GM19239 (cell line): ENCODE measurements at places on chromosomes 7 and 10.

DNA sequence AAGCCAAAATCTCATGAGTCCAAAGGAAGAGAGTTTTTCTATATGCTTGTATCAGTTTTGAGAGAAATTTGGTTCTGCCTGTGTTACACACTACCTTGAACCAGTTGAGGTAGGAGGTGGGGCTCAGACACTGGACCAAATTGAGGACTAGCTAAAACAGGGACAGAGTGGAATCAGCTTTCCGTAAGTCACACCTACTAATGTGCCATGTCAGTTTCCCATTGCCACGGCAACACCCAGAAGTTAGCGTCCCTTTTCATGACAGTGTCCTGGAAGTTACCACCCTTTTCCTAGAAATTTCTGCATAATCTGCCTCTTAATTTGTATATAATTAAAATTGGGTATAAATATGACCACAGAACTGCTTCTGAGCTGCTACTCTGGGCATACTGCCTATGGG, 9.0 kb downstream of the ADK start:
- no peak for DNase-seq

- DNase-seq: no peak
Observed at GRCh38 chr7:51186531-51186930, 130.1 kb downstream of the COBL start.

DNA sequence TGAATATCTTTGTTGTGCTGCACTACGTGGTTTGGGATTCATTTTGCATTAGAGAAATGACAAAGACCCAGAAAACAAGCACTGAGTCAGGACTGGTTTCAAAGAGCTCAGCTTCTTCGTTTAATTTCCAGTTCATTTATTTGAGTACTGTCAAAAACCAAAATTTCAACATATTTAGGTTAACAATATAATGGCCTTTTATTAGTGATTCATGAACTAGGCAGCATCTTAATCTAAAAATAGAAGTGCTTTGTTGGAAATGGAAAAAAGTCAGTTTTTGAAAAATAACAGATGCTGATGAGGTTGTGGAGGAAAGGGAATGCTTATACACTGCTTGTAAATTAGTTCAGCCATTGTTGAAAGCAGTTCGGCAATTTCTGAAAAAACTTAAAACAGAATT, 856.4 kb downstream of the LRMDA start:
- no peak for DNase-seq

- DNase-seq: no peak
Observed at GRCh38 chr10:110209454-110209925, 2.1 kb downstream of the MXI1 start.

GRCh38 chr10:10786109-10787090, 231.3 kb upstream of the CELF2 start:
- no peak for DNase-seq

DNA sequence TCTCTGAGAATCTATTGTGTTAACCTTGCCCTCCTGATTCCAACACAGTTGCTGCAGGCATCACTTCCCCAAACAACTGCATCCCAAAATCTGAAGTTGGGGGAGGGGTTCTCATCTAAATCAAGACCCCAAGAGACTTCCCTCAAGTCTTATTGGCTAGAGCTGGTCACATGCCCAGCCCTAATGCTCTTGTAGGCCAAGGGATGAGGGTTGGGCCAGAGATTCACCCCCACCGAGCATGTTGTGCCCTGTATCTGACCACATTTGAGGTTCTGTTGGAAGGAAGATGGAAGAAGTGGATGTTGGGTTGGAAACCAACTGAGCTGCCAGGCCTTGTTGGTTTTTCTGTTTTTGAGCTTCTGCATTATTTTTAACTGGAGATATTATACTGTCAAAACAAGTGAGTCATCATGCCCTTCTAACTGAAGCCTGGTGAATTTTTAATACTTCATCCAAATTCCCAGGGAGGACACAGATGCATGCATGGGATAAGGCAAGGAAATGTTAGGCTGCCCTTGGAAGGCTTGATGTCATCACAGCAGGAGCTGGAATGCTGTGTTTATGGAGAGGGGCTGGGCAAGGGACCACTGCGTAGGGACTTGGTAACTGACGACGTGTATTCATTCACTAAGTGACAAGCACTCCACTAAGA, 68.6 kb upstream of the CACUL1 start:
- no peak for DNase-seq

GRCh38 chr10:69446229-69446628, 5.0 kb upstream of the TSPAN15 start:
- no peak for DNase-seq

- no peak for DNase-seq
Observed at GRCh38 chr7:103009466-103010185, 65.0 kb downstream of the FBXL13 start.

GRCh38 chr7:96823274-96823673, 113.6 kb upstream of the SEM1 start:
- DNase-seq: no peak

GRCh38 chr10:60314069-60314940, 75.4 kb downstream of the ANK3 start:
- DNase-seq: no peak

GRCh38 chr10:78359640-78360091, 326.0 kb downstream of the RPS24 start:
- DNase-seq: no peak
